ENCODE measurements at places on chromosomes 12 and 14.

DNA sequence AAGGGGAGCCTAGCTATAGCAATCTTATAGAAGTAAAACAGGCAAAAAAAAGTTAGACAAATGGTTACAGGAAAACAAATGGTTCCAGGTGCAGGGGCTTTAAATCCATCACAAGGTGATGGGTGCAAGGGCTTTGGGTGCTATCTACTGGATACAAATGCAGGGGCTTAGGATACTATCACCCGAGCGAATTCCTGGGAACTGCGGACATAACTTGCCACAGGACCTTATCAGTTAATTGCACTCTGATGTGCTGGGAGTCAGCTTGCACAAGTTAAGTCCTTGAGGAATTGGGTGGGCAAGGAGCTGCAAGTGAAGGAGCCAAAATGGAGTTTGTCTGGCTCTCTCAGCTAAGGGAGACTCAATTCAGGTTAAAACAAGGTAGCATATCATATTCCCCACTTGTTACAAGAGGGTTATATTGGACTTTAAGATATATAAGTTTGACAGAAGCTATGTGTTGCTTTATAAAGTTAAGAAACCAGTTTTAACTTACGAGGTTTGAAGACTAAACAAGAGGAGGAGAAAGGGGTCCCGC is 115.0 kb upstream of the PZP start:
- no peak for DNase-seq

DNA sequence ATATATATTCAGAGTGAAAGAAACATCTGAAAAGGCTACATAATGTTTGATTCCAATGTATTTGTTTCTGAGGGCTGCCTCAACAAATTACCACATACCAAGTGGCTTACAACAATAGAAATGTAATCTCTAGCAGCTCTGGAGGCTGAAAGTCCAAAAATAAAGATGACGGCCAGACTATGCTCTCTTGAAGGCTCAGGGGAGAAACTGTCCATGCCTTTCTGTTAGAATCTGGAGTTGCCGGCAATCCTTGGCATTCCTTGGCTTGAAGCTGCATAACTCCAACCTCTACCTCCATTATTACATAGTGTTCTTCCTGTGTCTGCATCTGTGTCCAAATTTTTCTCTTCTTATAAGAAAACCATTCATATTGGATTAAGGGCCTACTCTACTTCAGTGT is 68.1 kb upstream of the PLEKHG7 start:
- DNase-seq: no peak

GRCh38 chr12:106301241-106301610 is 1.3 kb upstream of the TCP11L2 start:
- no peak for DNase-seq

DNA sequence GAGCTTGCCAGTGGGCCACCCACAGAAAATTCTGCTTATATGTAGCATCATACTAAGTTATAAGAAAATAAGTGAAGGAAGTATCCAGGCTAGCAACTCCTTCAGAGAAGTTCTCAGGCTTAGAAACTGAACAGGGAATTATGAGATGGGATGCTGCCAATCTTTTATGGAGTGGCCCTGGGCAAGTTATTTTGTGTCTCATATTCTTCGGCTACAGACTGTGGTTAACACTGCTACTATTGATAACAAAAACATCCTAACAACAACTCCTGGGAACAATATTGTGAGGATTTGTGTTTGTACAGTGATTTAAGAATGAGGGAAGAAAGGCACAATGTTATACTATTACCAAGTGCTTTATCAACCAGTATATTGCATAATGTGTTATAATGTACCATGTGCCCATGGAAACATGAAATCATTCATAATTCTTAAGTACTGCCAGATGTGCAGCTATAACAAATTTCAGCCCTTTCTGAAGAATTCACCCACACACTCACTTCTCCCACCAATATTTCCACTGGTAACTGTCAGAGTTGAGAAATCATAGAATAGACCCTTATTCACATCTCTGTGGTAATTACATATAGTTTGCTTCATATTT is 113.3 kb upstream of the SOX5 start:
- DNase-seq: no peak

DNA sequence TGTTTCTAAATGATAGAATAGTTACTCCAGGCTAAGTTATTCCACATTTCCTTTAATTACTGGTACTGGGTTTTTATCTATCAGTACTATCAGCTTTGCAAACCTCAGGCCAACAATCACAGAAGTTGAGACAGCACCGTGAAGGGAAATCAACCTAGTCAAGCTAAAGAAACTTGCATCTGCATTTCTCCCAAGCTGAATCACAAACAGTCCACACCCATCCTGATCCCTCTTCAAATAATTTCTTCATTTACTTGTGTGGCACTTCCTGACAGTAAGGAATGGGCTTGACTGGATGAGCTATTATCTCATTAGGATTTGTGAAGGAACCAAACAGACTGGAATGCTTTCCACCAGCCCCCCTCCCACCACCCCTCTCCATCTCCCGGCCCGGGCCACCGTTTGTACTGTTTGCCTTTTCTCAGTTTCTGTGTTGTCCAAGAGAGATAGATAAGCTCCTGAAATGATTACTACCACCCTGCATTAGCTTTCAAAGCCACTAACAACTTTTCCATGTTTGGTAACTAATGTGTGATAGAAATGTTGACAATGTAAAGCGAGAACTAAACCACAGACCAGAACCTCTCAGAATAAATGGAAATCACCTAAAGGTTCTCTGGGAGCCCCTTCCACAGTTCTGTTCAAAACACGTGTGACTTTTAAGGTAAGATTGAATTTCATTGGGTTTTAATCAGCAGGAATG is 236.3 kb downstream of the SLC25A21 start:
- no peak for DNase-seq

- DNase-seq: no peak
These were observed 916.5 kb downstream of the TMEM121 start for GRCh38 chr14:106442857-106443256.

DNA sequence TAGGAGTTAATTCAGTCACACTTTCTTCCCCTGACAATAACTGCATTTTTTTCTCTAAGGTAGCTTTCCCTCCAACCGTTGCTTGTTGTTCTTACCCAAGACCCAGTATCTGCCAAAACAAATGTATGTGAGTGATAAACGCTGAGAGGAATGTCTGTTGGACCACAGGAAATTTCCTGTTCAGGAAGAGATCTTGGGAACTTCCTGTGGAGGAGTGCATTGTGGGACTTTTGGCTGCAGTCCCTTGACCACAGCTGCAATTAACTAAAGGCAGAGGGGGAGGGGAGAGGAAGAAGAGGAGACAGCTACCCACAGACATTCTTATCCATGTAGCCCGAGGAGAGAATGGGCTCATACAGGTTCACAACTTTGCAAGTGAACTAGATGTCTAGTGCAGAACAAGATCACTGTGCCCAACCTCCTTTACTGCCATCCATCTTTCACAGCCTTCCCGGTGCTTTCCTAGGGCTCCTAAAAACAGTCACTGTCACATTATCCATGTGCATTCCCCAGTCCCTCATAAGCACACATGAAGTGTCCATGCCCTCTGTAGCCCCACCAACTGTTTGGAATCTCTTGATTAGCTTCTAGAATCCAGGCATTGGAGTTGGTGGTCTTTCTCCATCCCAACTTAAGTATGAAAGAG is 149.5 kb downstream of the ETV6 start:
- no peak for DNase-seq

Measured in cerebellar nuclear complex (tissue), 1 donor.